Stimulated activated CD8-positive, alpha-beta memory T cell treated with anti-CD3 and anti-CD28 coated beads, Interleukin-7, amount 100 ng/mL, for 4 hours (primary cell): ENCODE measurements at places on chromosomes 5 and 9.

GRCh38 chr5:34666392-34667080, 10.4 kb downstream of the RAI14 start:
- DNase-seq: no peak

GRCh38 chr9:131449276-131449675, 53.4 kb upstream of the POMT1 start:
- DNase-seq: no peak

GRCh38 chr5:31954091-31954490, 220.0 kb downstream of the GOLPH3 start:
- DNase-seq: no peak

DNA sequence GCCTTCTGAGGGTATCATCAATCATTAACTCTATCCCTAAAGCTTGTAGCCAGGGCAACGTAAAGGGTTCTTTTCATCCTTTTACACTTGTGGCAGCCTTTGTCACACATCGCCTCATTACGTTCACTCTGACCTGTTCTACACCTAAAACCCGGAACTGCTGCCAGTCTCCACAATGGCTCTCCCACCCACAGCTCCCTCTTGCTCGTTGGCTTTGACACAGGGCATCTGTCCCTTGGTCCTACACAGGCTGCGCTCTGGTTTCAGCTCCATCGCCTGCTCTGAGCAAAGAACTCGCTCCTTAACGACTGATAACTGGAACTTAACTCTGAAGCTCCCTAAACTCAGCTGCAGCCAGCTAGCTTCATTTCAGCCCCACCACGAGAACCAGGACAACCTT, 112.8 kb upstream of the CTNND2 start:
- no peak for DNase-seq

GRCh38 chr9:134325813-134326723, at the start of gene RXRA:
Gene RXRA (plus strand): TSS chr9:134326455. CDS start chr9:134326632, 177 bp downstream.
- DNase-seq: peak; percentile 56

- no peak for DNase-seq
These were observed 248.1 kb downstream of the CDK5RAP2 start for GRCh38 chr9:120331913-120332312.

DNA sequence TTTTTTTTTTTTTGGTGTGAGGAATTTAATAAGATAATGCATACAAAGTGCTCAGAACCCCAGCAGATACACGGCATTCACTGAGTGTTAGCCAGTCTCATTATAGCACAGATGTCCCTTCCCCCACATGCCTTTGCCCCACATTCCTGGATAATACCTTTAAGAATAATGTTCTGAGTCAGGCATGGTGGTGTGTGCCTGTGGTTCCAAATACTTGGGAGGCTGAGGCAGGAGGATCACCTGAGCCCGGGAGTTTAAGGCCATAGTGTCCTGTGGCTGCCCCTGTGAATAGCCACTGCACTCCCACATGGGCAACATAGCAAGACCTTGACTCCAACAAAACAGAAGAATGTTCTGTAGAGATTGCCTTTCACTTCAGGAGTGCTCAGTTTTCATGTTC, 24.2 kb upstream of the ANKRD18A start:
- DNase-seq: no peak

GRCh38 chr5:35360671-35361070, 130.4 kb upstream of the PRLR start:
- no peak for DNase-seq
